ENCODE measurements at places on chromosomes 12 and 14.

DNA sequence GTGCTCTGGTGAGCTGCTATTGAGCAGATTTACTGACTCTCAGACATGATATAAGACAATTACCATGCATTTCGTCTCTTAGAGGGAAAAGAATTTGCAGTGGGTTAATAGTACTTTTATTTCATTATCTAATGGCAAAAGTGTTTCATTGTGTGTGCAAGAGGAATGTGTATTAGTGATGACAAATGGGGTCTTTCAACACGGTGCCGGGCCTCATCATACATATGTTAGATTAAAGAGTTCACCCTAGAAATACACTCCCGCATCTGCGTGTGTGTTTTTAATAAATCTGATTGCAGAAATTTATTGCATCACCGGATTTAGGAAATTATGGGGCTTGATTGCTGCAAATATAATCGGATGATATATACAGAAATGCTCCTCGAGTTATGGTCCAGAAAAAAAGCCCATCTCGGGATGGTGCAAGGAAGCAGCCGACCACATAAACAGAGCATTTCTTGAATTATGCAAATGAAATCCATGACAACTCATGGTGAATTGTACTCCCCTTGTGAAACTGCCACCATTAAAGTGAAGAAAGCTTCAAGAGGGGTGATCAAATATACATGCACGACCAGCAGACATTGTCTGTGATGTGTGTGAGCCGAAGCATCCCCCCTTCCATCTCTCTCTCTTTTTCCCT, 156.0 kb downstream of the PHETA1 start:
- DNase-seq = no peak

GRCh38 chr14:36028218-36028617, 148.3 kb downstream of the PTCSC3 start:
- DNase-seq = no peak

DNA sequence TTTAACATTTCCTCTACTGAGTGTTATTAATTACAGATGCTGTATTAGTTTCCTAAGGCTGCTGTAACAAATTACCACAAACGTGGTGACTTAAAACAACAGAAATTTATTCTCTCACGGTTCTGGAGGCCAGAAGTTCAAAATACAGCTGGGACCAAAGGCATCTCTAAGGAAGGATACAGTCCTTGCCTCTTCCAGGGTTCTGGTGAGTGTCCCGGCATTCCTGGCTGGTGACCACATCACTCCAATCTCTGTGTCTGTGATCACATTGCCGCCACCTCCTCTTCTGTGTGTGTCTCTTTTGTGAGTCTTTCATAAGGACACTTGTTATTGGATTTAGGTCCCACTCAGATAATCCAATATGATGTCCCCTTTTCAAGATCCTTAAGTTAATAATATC, 85.1 kb upstream of the CCDC198 start:
- DNase-seq = no peak

DNA sequence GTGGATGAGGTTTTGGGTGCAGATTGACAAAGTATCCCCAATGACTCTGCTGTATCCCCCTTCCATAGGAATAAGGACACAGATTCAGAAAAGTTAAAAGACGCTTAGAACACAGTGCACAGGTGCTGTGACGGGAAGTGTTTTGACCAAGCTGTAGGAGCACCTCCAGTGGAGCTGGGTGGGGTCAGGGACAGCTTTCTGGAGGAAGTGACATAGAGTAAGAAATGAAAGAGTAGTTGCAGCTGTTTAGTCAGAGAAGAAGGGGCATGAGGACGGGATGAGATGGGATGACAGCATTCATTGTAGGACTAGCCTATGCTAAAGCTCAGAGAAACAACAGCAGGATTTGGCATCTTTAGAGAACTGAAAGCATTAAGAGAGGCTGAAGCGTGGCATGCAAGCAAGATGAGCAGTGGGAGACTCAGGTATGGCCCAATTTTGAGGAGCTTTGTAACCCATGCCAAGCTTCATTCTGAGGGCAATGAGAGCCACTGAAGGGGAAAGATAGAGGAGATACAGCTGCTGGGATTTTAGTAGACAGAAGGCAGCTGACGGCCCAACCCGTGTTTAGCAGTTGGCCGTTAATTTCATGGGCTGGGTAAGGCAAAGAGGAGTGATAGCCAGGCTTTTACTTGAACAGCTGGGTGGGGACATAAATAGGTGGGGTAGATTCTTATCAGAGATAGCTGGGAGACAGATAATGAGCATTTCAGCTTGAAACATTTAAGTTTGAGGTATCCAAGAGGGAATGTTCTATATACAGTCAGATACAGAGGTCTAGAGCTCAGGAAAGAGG, 131.8 kb upstream of the KRAS start:
- DNase-seq = no peak

DNA sequence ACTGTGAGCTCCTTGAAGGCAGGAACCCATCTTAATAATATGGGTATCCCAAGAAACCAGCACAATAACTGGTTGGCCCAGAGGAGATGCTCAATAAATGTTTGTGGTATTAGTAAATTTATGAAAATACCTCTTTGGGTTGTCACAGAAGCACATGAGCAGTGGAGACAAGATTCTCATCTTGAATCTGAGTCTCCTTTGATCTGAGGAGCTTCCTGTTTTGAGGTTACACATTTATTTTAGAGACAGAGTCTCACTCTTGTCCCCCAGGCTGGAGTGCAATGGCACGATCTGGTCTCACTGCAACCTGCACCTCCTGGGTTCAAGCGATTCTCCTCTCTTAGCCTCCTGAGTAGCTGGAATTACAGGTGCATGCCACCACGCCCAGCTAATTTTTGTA, 247.4 kb downstream of the NRXN3 start:
- no peak for DNase-seq

- DNase-seq = no peak
Observed at GRCh38 chr12:13347241-13348043, 150.9 kb downstream of the EMP1 start.

All from stimulated activated CD8-positive, alpha-beta memory T cell treated with anti-CD3 and anti-CD28 coated beads, Interleukin-4, amount 100 ng/mL, for 4 hours (primary cell).